Hepatocyte (in vitro differentiated cells): ENCODE measurements at places on chromosomes 6 and 20.

GRCh38 chr6:83770910-83771309 is 62.0 kb upstream of the SNAP91 start:
- no peak for DNase-seq

GRCh38 chr20:57609086-57609841 is 11.0 kb downstream of the ZBP1 start:
- DNase-seq, result no peak

- DNase-seq, result peak; percentile 80
These were observed 35.7 kb upstream of the ID1 start for GRCh38 chr20:31569163-31570020.

- no peak for DNase-seq
These were observed 207.8 kb upstream of the FOXQ1 start for GRCh38 chr6:1103945-1104623.

- DNase-seq, result no peak
These were observed 53.0 kb downstream of the TAF4 start for GRCh38 chr20:62012631-62013030.

- no peak for DNase-seq
These were observed 19.2 kb upstream of the KIAA1586 start for GRCh38 chr6:57027301-57027700.
